Activated CD8-positive, alpha-beta memory T cell treated with anti-CD3 and anti-CD28 coated beads for 1 hour (primary cell): ENCODE measurements at places on chromosomes 5 and 9.

GRCh38 chr9:136058801-136059302 lies 36.2 kb downstream of the NACC2 start:
- no peak for DNase-seq

DNA sequence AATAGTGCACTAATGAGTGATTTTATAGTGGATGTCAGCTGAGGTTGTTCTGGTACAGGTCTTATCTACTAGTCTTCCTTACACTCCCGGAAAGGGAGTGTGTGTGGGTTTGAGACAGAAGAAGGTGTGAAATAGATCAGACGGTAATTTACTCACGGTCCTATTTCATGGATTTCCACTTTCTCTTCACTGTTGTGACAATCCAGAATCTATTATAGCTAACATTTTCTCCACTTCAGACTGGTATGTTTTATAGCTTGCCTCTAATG lies 7.0 kb upstream of the C9 start:
- DNase-seq: no peak

DNA sequence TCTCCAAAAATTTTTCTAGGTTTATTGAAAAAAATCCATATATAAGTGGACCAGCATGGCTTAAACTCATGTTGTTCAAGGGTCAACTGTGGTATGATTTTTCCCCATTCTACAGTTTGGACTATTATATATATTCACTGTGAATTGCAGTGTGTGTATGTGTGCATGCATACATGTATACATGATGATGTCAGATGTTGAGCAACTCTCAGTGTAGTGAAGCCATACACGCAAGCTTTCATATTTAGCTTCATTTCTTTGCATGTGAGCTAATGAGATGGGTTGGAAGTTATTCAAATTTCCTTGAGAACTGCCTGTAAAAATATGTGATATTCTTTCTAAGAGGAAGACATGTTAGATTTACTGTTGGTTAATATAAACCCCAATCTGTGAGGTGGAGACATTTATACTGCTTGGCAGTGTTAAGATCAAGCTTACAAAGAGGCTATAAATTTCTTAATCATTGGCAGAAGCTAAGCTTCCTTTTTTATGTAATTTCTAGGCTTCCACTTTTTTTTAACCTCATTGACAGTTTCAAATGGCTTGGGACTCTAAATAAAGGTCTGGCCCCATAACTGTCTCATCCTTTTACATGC lies 134.8 kb downstream of the GABRG2 start:
- DNase-seq: no peak

DNA sequence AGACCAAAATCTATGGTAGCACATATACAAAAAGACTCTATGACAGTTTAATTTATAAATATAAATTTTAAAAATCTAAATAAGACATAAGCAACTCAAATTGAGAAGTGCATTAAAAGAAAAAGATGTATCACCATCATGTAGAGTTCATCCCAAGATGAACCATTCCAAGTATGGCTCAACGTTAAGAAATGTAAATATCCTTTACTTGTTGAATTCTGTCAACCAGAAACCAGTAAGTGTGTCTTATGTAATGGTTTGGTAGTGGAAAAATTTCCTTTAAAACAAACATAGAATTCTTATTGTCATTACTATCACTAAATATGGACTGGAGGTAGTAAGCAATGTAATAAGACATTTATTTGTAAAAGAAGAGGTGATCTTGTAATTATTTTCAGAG lies 87.3 kb downstream of the YIPF5 start:
- DNase-seq: no peak

DNA sequence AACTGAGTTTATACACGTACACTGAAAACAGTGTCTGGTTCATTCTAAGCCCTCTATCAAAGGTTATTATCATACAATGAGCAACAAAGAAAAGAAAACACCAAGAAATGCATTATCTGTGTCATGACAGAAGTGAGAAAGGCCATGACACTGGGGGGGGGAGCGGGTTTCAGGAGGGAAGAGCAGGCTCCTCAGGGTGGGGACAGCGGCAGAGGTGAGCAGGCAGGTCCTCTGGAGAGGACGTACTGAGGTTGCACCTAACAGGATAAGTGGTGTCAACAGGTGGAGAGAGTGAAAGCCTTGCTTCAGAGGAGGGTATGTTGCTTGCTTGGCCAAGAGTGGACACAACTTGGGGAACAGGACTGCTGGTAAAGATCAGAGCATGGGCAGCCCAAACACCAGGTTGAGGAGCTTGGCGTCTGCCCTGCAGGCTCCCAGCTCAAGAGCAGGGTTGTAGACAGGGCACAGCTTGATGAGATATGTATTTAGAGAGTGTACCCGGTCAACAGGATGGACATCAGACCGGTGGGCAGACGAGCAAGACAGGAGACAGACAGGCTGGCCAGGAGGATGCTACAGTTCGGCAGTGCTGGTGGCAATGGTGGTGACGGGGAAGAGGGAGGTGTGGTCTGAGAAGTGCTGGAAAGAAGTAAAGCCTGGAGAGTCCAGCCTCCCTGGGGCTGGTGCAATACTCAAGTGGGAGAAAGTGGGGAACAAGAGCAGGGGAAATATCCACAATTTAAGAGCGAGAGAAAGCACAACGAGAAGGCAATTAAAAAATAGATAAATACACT lies 10.3 kb downstream of the WHRN start:
- no peak for DNase-seq

- DNase-seq: no peak
Measured at GRCh38 chr5:91271999-91272398, 111.1 kb downstream of the ARRDC3 start.

DNA sequence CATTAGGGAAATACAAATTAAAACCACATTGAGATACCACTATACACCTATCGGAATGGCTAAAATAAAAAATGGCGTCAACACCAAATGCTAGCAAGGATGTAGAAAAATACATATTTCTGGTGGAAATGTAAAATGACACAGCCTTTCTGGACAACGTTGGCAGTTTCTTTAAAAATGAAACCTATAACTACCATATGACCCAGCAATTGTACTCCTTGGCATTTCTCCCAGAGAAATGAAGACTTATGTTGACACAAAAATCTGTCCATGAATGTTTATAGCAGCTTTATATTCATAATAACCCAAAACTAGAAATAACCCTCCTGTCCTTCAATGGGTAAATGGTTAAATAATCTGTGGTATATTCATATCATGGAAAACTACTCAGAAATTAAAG lies 188.7 kb upstream of the RAD23B start:
- no peak for DNase-seq

DNA sequence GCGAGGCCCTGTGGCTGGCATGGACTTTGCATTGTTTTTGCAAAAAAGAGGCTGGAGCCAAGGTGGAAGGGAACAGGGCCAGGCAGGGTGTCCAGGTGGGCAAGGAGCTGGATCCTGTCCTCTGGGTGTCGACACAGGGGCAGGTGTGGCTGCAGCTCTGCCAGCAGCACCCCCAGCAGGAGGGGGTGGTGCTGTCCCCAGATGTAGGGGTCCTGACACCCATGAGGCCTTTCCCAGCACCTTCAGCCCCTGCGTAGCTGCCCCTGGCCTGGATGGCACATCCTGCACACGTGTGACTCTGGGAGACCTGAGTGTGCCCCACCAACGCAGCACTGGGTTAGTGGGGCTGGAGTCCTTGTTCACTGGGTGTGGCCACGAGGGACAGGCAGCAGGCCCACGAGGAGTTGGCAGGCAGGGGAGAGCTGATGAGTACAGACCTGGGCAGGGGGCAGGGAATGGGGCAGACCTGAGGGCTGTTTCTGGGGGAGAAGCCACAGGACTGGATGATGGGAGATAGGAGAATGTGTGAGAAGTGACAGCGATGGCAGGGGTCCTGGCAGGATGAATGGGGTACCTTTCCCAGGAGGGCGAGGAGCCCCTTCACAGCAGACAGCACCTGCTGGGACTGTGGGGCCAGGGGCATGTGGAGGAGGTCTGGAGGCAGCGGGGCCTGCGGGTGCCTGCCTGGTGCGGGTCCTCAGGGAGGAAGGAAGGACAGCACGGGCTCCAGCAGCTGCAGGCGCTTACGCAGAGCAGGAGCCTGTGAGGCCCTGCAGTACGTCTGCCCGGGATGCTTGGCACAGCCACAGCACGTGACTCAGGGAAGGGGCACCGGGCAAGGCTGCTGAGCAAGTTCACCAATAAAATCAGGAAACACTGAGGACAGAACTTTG lies 3.6 kb upstream of the RASGEF1C start:
- DNase-seq: no peak

- no peak for DNase-seq
Measured at GRCh38 chr5:89930591-89931392, 478.8 kb downstream of the CETN3 start.

GRCh38 chr5:52791366-52791765 lies 3.6 kb downstream of the ITGA1 start:
- no peak for DNase-seq

DNA sequence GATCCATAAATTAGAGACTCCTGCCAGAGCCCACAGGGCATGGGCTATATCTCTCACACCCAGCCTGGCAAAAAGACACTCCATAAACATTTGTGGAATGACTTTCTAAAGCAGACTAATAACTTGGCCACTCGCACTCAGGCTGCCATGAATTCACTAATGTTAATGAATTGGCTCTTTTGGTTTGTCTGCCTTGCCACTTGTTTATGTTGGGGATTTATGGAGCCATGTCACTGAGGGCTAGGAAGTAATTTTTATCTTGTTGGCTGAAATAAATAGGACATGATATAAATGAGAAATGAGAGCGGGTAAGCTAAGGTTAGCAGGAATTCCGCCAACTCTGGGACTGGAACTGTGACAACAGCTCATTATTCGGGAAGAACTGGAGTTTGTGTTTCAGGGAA lies 55.2 kb downstream of the DROSHA start:
- DNase-seq: no peak

- peak; percentile 54 for DNase-seq
Measured at GRCh38 chr5:142108432-142109330, at the start of gene NDFIP1. NDFIP1 (plus strand) TSS chr5:142108779; CDS start chr5:142108975, 196 bp downstream.

DNA sequence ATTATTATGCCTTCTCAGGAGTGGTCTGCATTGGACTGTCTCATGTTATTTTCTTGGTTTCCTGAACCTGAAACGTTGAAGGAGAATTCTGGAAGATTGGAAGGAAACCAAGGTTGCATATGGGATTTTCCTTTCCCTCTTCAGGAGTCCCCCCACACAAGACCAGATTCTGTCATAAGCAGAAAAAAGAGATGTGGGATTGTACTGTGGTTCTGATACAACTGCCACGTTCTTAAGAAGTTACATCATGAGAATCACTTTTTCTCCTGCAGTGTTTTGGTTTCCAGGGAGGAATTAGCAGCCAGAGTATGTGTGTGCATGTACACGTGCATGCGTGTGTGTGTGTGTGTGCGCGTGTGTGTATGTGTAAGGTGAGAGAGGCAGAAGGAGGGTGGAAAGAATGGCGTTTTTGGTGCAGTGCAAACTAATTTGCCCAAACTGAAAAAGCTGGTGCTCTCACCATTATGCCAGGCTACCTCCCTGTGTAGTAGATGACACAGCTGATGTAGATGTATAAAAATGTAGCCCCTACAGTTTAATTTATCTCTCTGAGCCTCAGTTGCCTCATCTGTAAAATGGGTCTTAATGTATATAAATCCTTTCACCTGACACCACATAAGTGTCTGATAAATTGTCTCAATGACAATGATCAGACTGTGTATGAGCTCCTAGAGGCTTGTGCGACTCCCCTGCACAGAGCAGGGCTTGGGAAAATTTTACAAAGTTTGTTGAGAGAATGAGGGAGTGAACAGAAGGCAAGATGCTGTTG lies 38.6 kb downstream of the RALGPS1 start:
- no peak for DNase-seq

GRCh38 chr5:2148312-2149194 lies 265.8 kb upstream of the IRX4 start:
- DNase-seq: no peak

GRCh38 chr5:5705010-5705409 lies 282.5 kb downstream of the ICE1 start:
- DNase-seq: no peak

- no peak for DNase-seq
Measured at GRCh38 chr5:150264667-150265603, 24.6 kb downstream of the CAMK2A start.

DNA sequence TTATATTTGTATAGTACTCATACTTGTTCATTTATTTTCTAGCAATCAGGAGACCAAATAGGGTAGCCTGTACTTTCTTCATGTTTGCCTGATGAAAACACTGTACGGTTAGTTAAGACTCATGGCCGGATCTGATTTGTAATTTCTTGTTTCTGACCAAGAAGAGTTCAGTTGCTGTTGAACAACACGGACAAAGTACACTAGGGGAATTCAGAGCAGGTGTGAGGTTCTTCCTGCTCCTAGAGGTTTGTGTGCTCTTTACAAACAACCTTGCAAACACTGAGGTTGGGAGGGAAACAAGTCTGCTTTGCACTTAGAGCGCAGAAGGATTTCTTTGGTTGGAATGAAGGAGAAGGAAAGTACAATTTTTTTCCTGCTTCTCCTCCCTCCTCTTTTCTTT lies 69.7 kb downstream of the TRIO start:
- no peak for DNase-seq

- DNase-seq: no peak
Measured at GRCh38 chr5:142353071-142353472, 28.3 kb upstream of the SPRY4 start.

DNA sequence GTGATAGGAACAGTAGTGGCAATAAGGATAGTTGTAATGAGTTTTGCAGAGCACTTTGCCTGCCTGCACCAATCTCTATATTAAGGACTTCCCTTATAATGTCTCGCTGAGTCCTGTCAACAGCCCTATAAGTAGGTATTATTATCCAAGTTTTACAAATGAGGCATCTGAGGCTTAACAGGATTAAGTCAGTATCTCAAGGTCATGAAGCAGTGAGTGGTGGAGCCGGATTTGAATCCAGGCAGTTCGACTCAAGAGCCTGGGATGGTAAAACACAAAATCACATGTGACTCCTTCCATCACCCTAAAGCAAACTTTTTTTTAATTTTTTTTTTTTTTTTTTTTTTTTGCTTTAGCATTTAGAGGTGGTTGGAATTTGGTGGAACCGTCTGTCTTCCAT lies 59.0 kb upstream of the RARS1 start:
- no peak for DNase-seq

- no peak for DNase-seq
Measured at GRCh38 chr9:109418827-109419226, 79.3 kb downstream of the PTPN3 start.

GRCh38 chr5:90264689-90265544 lies 144.6 kb downstream of the CETN3 start:
- no peak for DNase-seq

DNA sequence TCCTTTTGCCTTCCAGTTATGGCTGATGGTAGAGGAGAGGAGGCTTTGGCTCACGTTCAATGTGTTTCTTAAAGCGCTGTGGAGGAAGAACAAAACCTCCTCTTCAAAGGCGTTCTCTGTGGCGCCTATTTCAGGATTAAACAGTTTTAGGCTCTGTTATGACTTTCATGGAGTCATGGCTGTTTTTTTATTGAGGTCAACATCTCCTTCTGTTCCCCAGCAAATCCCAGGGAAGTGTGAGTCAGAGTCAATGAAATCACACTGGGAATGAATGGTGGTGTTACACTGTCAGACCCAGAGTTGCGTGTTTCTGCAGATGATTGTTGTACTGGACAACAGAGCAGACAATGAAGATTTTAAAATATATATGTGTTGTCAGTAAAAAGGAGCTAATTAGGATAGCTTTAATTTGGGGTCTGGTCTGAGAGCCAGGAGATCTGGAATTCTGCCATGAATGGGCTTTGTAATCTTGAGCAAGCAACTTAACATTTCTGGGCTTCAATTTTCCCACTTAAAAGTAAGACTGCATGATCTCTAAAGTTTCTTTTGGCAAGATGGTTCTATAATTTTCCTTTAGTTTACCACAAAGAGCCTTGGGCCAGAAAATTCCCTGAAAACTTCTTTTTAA lies 240.7 kb downstream of the CSNK1G3 start:
- no peak for DNase-seq

- DNase-seq: no peak
Measured at GRCh38 chr5:56900395-56900794, 9.0 kb upstream of the SETD9 start.
